ENCODE measurements at places on chromosomes 7 and 10.

GRCh38 chr7:111400088-111400487 is 162.2 kb downstream of the IMMP2L start:
- DNase-seq, result no peak

GRCh38 chr10:33032654-33033151 is 74.7 kb upstream of the ITGB1 start:
- no peak for DNase-seq

GRCh38 chr10:90924552-90924951 is 3.7 kb upstream of the ANKRD1 start:
- DNase-seq, result no peak

DNA sequence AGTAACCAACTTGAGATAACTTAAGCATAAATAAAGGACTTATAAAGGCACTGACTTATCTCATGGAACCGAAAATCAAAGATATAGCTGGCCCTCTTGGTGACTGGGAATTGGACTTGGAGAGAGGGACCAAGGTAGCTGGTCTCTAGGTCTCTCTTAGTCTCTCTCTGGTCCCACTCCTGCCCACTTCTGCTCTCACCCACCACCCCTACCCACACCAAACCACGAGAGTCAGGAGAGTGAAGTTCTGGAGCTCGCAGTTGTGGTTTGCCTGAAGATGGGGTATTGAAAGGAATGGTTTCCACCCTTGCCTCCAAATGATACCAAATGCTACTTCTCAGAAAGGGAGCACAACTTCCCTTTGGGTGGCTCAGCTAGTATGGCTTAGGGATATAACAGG is 216.3 kb downstream of the LRMDA start:
- DNase-seq, result no peak

DNA sequence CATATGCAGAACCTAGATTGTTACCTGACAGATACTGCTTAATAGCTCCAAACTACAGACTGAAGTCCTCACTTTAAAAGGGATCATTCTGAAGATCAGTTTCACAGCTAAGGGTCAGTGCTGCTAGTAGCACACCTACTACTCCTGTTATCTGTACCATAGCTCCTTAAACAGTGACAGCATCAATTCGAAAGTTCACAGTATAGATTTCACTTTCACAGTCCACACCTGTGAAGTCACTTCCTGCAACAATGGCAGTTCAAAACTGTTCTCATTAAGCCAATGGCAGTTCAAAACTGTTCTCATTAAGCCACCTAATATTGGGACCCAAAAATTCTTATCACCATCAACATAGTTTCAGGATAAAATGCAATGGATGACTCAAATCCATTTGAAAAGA is 10.7 kb upstream of the FHIP2A start:
- DNase-seq, result no peak

GRCh38 chr7:48084727-48085432 is 4.2 kb upstream of the UPP1 start:
- peak; percentile 54 for DNase-seq

- DNase-seq, result no peak
Observed at GRCh38 chr7:42227541-42227935, 9.5 kb downstream of the GLI3 start.

GRCh38 chr7:75823198-75823910 is 9.7 kb upstream of the CCL24 start:
- no peak for DNase-seq

DNA sequence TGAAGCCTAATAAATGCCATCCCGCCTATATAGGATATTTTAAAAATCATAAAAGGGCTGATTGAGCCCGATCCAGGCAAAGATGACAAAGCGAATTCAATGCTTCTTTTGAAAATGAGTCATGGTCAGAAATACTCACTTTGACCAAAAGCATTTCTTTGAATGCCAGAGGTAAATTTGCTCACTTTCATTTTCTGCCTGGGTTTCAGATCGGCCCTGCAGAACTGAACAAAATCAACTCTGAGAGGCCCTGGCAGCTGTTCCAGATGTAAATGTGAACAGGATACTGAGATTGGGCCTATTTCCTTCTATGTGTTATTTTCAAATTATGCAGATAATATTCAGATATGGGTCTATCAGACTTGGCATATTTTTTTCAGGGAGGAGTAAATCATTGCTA is 114.8 kb upstream of the ARID5B start:
- DNase-seq, result no peak

- peak; percentile 71 for DNase-seq
Observed at GRCh38 chr7:28180364-28181147, at the start of gene JAZF1. Gene JAZF1, minus strand, starts transcription at chr7:28180795.

- DNase-seq, result no peak
Observed at GRCh38 chr10:122207163-122207562, 63.9 kb upstream of the BTBD16 start.

- DNase-seq, result no peak
Observed at GRCh38 chr10:97058521-97058920, 127.2 kb downstream of the SLIT1 start.

GRCh38 chr10:104077663-104078151 is 8.0 kb downstream of the COL17A1 start:
- no peak for DNase-seq

Measured in CD8-positive, alpha-beta T cell (primary cell).